ENCODE measurements at places on chromosomes 6 and 20.

DNA sequence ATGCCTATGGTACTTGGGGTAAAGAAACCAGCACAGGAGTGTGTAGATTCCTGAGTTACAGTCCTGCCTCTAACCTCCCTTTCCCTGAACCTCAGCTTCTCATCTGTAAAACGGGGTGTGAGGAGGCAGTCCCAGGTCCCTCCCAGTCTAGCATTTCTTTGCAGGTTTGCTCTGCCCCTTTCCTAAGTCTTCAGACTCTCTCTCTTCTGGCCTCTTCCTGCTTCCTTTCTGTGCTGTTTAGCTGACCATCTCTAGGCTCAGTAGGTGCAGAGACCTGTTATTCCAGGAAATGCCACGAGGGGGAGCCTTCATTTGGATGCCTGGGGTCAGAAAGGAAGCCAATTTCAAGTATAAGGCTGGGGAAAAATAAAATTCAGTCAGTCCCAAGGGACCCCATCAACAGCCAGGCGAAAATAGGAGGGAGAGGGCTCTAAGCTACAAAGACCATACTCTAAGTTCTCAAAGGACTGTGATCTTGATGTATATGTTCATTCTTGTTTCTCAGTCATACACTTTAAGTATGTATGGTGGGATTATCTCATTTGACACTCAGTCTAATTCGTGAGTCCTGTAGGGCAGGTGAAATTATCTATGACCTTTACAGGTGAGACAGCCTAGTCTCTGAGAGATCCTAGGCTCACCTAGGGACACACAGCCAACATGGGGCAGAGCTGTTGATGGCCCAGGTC is 89.1 kb downstream of the NCR2 start:
- DNase-seq: peak; percentile 50

DNA sequence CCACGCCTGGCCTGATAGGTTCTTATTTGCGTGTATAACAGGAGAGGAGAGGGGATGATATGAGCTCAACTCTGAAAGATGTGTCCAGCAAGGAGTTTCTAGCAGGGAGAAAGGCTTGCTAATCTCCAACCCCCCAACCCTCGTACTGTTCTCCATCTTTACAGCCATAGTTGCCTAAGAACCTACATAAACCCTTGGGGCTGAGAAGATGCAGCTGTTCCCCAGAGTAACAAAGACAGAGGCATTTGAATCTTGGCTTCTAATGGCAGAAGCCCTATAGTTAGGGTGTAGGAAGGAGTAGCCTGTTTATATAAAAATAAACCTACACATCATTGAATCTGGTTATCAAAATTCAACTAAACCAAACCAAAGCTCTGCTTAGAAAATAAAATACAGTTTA is 631.4 kb upstream of the SLC35B3 start:
- no peak for DNase-seq

GRCh38 chr6:88008411-88008810 is 39.2 kb upstream of the SPACA1 start:
- no peak for DNase-seq

GRCh38 chr6:35167505-35167904 is 26.4 kb upstream of the TCP11 start:
- DNase-seq: no peak

GRCh38 chr6:47239546-47239945 is 70.2 kb downstream of the TNFRSF21 start:
- DNase-seq: no peak

DNA sequence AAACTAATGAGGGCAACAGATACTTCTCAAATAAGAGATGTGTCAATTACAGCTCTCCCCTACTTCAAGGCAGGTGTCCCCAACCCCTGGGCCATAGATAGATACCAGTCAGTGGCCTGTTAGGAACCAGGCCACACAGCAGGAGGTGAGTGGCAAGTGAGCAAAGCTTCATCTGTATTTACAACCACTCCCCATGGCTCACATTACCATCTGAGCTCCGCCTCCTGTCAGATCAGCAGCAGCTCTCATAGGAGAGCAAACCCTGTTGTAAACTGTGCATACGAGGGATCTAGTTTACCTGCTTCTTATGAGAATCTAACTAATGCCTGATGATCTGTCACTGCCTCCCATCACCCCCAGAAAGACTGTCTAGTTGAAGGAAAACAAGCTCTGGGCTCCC is 422.1 kb downstream of the GJA1 start:
- DNase-seq: no peak

- DNase-seq: no peak
Measured at GRCh38 chr6:102381203-102381602, 987.7 kb downstream of the GRIK2 start.

DNA sequence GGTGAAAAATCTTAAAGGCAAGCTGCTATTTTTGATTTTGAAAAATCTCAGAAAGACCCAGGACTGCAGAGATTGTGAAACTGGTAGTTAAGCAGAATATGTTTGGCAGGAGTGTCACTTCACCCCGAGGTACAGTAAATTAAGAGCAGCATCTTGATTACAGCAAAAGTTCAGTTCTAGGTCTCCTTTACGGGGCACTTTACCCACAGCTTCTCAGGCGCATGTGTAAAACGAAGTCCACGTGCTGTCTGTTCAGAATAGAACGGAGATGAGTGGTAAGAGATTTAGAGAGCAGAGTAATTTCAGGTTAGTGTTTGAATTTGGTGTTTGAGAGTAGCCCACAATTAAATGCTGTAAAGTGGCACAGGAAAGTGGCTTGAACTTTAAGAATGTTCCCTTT is 84.0 kb downstream of the FARS2 start:
- no peak for DNase-seq

- DNase-seq: no peak
Measured at GRCh38 chr20:58688840-58689239, 3.8 kb upstream of the NPEPL1 start.

DNA sequence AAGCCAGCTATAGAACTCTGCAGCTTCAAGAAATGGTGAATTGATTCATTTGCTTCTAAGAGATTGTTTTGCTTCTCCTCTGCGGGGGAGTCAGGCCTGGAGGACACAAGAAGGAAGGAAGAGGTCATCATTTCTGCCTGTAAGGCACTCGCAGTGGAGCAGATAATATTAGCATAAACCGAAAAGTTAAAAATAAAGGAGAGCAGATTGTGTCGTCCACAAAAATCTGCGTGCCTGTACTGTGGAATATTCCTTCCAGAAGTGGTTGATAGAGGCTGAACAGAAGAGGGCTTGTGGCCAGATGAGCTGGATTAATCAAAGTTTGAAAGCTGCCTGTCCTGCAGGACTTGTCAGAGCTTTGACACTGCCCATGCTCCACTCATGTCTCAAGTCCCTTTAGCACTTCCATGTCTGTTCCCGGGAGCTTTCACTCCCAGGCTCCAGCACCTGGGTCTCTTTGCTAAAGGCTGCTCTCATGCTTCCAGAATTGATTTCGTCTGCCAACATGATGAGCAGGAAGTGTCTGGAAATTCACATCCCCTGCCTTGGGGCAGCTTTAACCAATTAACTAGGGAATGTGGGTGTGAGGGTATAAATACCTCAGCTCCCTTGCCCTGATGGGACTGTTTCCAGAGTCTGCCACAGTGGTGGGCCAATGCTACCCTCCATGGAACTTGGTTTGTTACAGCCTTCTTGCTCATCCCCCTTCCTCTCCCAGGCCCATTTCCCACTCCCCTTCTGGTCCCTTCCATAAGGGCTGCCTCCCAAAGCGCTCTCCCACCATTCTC is 65.1 kb upstream of the STX16 start:
- DNase-seq: no peak

DNA sequence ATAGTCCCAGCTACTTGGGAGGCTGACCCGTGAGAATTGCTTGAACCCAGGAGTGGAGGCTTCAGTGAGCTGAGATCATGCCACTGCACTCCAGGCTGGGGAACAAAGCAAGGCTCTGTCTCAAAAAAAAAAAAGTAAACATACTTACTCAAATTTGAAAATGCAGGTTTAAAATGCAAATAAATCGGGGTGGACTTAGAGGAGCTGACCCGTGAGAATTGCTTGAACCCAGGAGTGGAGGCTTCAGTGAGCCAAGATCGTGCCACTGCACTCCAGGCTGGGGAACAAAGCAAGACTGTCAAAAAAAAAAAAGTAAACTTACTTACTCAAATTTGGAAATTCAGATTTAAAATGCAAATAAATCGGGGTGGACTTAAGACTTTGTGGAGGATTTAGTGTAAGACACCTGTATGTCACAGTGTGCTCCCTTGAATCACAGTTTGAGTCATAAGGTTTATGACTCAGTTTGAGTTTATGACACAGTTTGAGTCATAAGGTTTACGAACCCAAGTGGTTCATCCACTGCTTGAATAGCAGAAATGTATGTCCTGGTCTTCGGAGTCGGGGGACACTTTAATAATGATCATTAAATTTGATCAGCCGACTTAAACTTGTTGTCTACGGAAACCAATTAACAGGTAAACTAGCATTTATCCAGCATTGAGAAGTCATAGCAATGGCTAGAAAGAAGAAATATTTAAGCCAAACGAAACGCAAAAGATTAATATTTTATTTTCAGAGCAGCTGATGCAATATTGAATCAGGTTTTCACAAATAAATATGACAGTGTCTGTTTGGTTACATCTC is 6.8 kb upstream of the MRPS10 start:
- no peak for DNase-seq

DNA sequence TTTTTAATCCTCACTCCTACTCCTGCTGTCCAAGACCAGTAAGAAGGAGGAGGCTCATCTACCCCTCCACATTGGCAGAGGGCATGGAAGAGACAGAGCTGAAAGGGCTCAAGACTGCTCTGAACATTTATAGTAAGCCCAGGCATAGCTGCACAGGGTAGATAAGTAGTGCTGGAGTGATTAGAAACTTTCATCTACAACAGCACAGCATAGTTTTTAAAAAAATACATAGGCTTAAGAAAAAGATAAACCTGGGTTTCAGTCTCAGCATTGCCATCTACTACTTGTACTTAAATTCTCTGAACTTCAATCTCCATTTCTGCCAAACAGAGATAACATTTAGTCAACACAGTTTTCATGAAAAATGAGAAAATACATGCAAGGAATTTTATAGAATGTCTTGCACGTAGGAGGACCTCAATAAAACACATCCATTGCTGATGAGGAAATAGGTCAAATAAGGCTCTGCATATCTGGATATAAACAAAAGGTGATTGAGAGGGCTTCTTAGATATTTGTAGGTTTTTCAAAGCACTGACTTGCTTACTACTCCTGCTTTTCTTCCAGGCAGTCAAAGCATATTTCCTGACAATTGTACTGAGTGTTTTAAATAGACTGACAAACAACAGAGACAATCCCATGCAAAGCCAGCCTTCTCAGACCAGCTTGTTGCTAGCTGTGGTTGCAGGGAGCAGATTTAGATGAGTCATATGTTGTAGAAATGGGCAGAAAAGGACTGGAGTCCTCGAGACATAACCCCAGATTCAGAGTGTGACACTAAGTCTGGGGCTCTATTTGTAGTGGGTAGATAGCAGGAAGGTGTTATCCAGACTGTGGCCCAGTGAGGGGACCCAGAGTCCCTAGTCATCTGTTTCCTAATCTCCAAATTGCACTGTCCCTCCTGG is 107.4 kb upstream of the TAB2 start:
- DNase-seq: no peak

- DNase-seq: no peak
Measured at GRCh38 chr6:52532457-52532856, 44.4 kb downstream of the TRAM2 start.

GRCh38 chr6:136859430-136859829 is 37.0 kb downstream of the PEX7 start:
- DNase-seq: no peak

DNA sequence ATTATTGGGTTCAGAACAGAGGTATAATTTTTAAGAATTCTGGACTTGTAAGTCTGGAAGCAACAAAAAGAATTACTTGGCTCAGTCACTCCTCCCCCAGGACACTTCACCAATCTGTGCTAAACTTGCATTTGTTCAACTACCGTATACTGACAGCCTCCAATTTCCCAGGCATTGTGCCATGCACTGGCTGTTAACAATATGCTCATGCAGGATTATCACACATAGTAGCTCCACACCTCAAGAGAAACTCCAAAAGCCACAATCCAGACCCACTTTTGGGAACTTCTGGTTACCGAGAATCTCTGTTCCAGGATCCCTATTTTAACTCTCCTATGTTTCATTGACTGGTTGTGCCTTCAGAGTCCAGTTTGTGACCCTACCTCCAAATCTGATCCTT is 7.7 kb downstream of the ADGRF1 start:
- DNase-seq: no peak

- no peak for DNase-seq
Measured at GRCh38 chr6:6217855-6218758, 102.4 kb downstream of the F13A1 start.

GRCh38 chr6:97909380-97909779 is 626.4 kb upstream of the MMS22L start:
- no peak for DNase-seq

DNA sequence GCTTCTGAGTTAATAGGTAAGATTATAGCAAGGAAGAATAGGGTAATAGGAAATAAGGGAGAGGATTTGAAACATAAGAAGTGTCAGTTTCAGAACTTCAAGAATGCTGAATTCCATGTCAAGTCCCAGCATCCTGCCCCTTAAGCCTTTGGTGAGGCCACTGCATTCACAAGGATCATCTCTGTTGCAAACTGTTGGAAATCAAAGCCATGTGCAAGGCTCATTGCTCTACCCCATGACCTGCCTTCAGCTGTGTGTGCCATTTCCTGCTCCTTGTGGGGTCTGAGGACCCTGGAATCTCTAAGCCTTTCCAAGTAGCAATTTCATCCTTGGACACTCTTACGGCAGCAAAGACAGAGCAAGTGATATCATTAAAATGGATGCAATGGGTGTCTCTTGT is 203.0 kb downstream of the CDC5L start:
- DNase-seq: no peak

- DNase-seq: no peak
Measured at GRCh38 chr6:29216528-29216927, 45.8 kb downstream of the OR2J2 start.

DNA sequence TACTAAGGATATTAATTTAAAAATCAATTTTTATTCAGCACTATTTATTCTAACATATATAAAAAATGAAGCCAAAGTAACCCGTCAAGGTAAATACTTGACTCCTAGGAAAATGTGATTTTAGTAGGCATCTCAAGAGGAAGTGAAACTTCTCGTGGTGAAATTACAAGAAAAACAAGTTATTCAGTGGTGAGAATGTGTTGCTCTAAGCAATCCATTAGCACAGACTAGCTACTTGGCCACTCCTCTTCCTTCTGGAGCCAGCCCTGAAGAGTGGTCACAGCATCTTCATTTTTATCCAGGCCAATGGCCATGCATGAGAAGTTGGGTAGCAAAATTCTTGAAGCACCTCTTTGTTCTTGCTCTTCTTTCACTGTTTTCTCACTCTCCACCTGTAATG is 40.4 kb upstream of the GFRAL start:
- DNase-seq: no peak

- no peak for DNase-seq
Measured at GRCh38 chr6:116764961-116765841, at the start of gene FAM162B. Gene FAM162B (minus strand): TSS chr6:116765719. CDS start chr6:116765576, 143 bp downstream.

DNA sequence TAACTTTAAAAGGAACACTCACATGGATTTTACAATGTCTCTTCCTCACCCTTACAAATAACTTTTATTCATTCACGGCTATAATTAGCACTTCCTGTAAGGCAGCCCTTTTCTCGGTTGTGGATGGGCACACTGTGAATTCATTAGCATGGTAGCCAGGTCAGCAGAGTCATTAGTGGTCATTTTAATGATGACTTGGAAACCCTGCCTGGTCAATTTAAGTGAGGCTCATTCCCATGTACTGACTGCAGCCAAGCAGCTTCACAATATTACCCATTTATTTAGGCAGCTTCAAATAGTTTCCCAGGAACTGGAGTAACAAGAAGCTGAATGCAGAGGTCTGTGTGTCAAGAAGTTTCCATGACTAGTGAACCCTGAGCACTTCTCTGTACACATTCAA is 248.8 kb downstream of the KHDC1L start:
- DNase-seq: no peak

All from NCI-H1092 (cell line).